DMS79 (cell line): ENCODE measurements at places on chromosomes 5 and 9.

GRCh38 chr9:126519660-126520420 is 93.9 kb upstream of the LMX1B start:
- DNase-seq: no peak

GRCh38 chr5:68683632-68684036 is 410.2 kb upstream of the SLC30A5 start:
- no peak for DNase-seq

DNA sequence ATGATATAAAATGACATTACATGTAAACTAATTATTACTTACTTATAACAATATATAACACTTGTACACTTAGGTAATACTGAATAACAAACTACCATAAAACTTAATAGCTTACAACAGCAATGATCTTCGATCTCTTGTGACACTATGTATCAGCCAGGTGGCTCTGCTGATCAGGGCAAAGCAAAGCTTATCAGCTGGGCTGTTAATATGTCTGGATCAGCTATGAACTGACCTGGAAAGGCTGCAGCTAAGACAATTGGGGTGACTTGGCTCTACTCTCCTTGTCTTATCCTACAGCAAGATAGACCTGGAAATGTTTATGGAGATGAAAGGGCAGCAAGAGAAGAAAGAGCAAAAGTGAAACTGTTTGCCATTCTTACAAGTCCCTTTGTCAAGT is 511.3 kb downstream of the TLR4 start:
- DNase-seq: no peak

- DNase-seq: no peak
These were observed 792.4 kb upstream of the C9orf72 start for GRCh38 chr9:28365728-28366127.

- DNase-seq: peak; percentile 61
These were observed 346.9 kb downstream of the KDM4C start for GRCh38 chr9:7104625-7105024.

GRCh38 chr5:113652161-113652560 is 138.7 kb downstream of the YTHDC2 start:
- no peak for DNase-seq

- no peak for DNase-seq
These were observed 1009.5 kb downstream of the PTPRD start for GRCh38 chr9:9603345-9603744.

DNA sequence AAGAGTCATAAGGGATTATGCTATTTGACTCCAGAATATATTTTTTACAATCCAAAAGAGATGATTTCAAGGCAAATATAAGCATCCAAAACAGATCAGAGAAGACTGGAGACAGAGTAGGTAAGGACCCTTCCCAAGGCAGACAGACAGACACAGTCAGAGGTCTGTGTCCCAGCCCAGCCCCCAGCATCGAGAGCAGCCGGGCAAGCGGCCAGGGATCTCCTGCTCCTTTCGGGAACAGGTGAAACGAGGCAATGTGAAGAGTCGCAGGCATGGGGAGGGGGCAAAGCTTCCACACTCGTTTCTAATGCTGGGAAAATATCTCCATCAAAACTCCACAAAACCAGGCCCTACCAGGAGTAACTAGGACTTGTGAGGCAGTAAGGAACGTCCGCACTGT is 5.8 kb downstream of the PAEP start:
- DNase-seq: peak; percentile 55

DNA sequence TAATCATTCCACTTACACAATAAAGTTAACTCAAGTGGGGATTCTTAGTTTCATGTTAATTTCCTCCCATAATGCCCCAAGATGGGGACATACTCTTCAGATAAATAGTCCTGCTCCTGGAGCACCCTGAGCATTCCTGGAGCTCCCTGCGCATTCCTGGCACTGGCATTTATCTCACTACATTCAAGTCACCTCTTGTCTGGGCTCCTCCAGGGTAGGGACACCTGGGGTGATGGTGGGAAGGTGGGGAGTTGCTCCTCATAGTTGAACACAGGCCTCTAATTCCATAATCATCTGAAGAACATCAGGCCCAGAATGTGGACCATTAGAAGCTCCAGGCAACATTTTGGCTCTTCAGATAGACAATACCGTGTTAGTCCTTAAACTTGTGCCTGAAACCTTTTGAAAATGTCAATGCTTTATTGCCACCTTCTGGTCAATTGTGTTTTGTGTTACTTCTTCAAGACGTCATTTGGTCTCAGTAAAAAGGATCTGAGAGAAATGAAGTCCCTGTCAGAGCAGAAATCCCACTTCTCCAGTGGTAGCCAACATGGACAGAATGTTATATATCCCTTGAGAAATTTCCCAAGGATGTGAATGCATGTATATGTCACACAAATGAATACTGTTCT is 14.2 kb upstream of the AGGF1 start:
- no peak for DNase-seq

GRCh38 chr9:6955251-6955921 is 197.6 kb downstream of the KDM4C start:
- DNase-seq: peak; percentile 35

- DNase-seq: no peak
These were observed 58.4 kb downstream of the OR2K2 start for GRCh38 chr9:111271481-111272080.

- DNase-seq: peak; percentile 53
These were observed 1.2 kb downstream of the TTC33 start for GRCh38 chr5:40754381-40755092.

DNA sequence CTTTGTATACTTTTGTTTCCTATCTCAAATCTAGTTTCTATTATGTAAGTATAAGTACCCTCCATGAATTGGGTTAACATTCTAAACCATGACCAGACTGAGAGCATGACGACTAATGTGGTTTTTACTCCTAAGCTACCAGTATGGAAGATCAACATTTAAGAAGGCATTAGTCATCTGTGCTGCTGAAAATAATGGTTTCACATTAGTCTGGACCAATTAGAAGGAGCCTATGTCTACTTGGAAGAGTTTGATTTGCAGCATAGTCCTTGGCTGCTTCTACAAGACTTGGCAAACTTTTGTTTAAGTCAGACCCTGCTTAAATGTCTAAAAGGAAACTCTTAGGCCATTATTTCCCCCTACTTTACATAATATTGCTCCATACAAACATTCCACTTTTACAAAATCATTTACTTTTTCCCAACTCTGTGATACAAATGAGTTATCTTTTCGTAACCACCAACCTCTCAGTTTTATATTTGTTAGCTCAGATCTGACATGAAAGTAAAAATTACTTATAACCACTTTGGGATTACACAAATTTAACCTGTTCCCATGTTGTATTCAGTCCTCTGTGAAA is 186.7 kb downstream of the COMMD10 start:
- no peak for DNase-seq
